ENCODE measurements at places on chromosomes 16 and 17.
A peak's percentile ranks its signal among the peaks of the same experiment; 100 is the strongest.

DNA sequence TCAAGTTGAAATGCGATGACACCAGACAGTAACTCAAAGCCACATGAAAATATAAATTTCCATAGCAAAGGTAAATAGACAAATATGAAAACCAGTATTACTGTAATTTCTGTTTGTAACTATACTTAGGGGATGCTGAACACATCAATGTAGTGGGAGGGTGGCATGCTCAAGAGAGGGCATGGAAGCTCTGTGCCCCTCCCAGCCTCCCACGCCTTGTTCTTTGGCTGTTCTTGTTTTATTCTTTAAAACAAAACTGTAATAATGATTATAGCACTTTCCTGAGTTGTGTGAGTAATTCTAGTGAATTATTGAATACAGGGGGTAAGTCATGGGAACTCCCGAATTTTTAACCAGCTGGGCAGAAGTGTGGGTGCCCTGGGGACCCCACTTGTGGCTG, 11.0 kb upstream of the GPT2 start:
- DNase-seq, result no peak

GRCh38 chr16:47523342-47524006, 62.3 kb downstream of the PHKB start:
- DNase-seq, result no peak

GRCh38 chr17:66476014-66476413, 173.6 kb downstream of the PRKCA start:
- DNase-seq, result no peak

GRCh38 chr16:1923299-1924034, 5.3 kb upstream of the HS3ST6 start:
- DNase-seq, result no peak

- no peak for DNase-seq
Measured at GRCh38 chr16:78962457-78962929, 638.0 kb downstream of the MAF start.

GRCh38 chr16:51540259-51540658, 389.2 kb upstream of the SALL1 start:
- DNase-seq, result no peak

DNA sequence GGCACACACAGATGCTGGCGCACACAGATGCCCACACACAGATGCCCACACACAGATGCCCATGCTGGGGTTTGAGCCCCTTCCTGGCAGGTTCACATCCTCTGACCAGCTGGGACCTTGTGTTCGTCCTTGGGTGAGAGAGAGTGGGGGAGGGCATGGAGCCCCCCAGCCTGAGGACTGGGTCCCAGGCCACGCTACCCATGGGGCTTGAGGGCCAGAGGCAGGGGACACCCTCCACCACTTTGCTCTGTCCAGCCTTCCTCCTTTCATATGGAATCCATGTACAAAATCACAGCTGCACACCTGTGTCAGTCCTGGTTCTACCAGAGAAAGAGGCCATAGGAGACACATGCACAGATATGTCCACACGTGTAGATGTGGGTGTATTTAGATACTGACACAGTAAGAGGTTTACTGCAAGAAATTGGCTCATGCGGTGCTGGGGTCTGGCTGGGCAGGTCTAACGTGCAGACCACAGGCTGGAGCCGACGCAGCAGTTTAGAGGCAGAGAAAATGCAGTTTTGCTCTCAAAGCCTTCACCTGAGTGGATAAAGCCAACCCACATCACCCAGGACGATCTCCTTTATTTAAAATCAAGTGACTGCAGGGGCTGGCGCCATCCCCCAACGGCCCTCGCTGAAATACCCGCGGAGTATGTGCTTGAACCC, 10.8 kb downstream of the SLC22A31 start:
- no peak for DNase-seq

DNA sequence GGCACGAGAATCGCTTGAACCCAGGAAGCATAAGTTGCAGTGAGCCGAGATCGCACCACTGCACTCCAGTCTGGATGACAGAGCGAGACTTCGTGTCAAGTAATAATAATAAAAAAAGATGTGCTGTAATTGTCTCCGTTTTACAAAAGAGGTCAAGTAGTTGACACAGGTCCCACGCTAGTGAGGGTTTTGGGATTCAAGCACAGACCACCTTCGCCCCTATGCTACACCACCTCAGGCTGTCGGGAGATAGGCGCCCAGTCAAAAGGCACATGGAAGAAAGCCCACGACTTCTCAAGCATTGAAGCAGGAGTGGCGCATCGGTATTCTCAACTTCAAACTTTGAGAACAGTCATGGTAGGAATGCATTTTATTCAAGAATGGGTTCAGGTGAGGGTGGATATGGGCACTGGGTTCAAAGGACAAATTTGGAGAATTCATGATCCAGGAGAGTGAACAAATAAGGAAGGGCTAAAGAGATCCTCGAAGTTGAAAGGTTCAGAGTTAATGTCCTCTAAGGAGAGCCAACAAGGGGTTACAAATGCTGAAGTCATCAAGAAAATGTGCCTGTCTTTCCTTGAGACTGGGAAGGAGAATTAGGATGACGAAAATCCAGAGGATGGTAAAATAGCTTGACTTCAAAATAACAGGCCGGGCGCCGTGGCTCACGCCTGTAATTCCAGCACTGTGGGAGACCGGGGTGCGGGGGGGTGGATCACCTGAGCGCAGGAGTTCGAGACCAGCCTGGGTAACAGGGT, 1.4 kb upstream of the AMZ2 start:
- DNase-seq, result no peak

- DNase-seq, result no peak
Measured at GRCh38 chr16:30764086-30764485, 2.0 kb downstream of the RNF40 start.

DNA sequence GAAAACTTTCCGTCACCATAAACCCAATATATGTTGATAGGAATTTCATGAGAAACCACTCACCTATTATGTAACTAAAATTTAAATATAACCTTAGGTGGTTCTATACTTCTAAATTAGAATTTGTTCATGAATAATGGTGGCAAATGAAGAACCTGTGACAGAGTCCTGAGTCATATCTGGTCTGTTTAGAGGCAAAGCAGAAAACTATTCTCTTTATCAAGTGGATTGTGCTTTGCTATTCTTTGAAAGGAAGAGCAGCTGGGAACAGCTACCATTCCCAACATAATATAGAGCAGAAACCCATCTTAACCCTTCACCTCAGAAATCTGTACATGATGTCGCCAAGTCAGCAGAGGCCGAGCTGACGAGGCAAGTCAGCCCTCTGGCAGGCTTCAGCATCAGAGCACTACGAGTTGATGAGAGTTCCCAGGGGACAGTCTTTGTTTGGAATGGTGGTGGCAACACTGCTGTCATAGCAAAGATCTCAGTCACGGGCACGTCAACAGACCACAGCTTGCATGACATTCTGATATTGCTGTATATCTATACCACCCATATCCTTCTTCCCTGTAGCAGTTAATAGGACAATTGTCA, 631.9 kb upstream of the CA10 start:
- DNase-seq, result no peak

- no peak for DNase-seq
Measured at GRCh38 chr16:77782694-77783093, 5.7 kb upstream of the VAT1L start.

DNA sequence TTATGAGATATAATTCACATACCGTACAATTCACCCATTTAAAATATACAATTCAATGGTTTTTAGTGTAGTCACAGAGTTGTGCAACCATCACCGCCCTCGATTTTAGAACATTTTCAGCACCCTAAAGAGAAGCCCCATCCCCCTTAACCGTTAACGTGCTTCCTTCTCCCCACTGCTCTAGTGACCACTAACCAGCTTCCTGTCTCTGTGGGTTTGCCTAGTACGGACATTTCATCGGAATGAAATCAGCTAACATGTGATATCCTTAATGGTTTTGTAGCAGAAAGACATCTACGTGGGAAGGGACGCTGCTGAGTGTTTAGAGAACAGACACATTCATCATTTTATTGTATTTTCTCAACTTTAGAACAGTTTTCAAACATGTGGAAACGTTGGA, 80.8 kb upstream of the HSBP1 start:
- no peak for DNase-seq

DNA sequence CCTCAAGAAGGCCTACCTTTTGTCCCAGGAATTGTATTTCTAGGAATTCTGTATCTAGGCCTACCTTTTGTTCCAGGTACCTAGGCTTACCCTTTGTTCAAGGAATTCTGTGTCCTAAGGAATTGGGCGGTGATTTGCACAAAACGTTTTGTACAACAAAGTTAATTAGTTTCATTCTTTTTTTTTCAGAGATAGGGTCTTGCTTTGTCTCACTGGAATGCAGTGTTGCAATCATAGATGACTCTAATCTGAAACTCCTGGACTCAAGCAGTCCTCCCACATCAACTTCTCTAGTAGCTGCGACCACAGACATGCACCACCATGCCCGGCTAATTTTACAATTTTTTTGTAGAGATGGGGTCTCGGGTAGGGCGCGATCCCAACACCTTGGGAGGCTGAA, 7.0 kb downstream of the CDR2L start:
- no peak for DNase-seq

DNA sequence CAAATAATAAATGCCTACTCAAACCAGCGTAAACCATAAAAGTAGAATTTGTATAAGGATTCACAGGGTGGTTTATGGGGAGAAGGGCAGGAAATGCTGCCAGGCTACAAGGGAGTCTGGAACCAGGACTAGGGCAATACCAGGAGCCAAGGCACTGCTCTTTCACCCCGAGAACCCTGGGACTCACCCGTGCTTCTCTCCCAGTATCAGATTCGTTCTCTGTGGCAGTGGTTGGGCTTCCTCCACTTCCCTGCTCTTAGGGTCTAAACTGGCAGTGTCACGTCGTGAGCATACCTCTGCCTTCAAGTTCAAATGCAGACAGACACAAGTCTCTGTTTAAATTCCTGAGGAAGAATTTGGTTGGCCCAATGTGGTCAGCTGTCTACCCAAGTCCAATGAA, 49.3 kb downstream of the PRKCA start:
- DNase-seq, result no peak

GRCh38 chr17:18981642-18982424, 22.7 kb downstream of the FAM83G start:
- DNase-seq, result no peak

- DNase-seq, result no peak
Measured at GRCh38 chr16:86117756-86118155, 218.8 kb downstream of the IRF8 start.

- no peak for DNase-seq
Measured at GRCh38 chr17:49637050-49637449, 40.8 kb downstream of the SPOP start.

GRCh38 chr17:68595496-68595895, 5.7 kb downstream of the FAM20A start:
- no peak for DNase-seq

- DNase-seq, result no peak
Measured at GRCh38 chr16:46996391-46996790, 22.9 kb upstream of the DNAJA2 start.

DNA sequence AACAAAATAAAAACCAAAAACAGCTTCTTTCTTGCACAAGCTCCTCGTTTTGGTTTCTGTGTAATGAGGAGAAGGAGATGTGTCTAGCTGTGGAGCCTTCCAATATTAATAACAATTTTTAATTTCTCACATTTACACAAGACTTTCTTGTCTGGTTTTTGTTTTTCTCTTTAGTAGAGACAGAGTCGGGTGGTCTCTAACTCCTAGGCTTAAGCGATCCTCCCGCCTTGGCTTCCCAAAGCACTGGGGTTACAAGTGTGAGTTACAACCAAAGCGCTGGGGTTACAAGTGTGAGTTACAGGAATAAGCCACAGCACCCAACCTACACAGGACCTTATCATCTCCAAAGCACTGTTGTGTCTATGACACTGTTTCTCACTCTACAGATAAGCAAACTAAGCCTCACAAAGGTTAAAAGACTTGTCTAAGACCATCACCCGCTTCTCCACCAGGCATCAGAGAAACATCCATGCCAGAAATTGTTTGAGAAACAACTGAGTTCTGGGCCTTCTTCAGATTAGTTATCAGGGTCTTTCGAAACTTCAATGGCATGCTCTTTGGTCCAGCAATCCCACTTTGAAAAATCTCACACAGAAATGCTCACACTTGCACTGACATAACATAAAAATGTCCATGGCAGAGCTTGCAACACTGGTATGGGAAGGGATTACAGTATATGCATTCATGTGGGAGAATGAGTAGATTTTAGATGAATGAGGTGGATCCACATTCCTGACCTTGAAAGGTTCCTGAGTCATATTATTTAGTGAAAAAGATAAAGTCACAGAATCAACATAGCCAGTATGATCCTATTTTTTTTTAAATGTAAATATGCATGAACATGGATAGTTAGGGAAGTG, 3.9 kb downstream of the ABAT start:
- no peak for DNase-seq

- no peak for DNase-seq
Measured at GRCh38 chr16:80447241-80447640, 93.6 kb upstream of the DYNLRB2 start.

GRCh38 chr17:35064516-35065215, 1.2 kb upstream of the RFFL start:
- no peak for DNase-seq

GRCh38 chr17:35747540-35748017, 5.5 kb downstream of the GAS2L2 start:
- peak; percentile 58 for DNase-seq

DNA sequence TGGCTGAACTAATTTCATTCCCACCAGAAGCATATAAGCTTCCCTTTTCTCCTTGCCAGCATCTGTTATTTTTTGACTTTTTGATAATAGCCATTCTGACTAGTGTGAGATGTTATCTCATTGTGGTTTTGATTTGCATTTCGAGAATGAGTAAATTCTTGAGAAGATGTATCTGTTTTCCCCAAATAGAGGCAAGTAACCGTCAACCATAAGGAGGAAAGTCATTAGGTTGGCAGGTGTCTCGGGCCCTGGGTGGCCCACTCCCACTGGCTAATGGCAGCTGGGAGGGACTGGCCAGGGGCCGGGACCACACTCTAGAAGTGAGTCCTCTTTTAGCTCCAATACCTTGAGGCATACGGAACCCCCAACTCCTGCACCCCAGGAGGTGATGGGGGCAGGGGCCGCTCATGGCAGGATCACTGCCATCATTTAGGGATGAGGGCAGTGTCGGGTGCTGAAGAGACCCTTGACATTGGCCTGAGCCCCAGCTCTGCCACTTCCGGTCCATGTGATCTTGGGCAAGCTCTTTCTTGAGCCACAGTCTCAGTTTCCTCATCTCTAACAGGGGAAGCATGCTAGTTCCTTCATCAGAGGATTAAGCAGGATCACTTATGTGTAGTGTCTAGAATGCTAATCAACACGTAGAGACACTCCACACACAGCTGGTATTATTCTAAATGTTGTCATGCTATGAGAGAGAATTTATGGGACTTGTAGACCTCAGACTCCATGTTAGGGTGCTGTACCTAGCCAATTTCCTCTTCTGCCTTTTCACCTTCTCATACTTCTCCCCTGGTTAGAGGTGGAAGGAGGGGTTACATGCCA, 44.3 kb downstream of the RGS9 start:
- no peak for DNase-seq

DNA sequence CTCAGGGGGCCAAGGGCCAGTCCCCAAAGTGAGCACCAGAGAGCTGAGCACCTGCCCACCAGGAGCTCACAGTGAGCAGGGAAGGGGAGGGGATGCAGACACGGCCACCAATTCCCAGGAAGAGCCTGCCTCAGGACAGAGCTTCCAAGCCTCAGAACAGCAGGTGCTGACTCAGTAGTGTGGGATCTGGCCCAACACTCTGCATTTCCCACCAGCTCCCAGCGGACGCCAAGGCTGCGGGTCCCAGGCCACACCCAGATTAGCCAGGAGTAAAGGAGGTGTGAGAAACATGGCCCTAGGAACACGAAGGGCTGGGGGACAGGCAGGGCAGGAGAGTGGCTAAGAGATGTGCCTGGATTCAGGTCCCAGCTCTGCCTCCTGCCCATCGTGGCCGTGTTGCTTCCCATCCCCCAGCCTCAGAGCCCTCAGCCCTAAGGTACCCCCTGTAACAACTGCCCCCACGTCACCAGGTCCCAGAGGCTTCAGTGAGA, 28.4 kb upstream of the EIF1 start:
- DNase-seq, result no peak

Measured in stimulated activated CD8-positive, alpha-beta memory T cell treated with anti-CD3 and anti-CD28 coated beads, Interleukin-2, amount 100 ng/mL, for 1 hour (primary cell).